ENCODE measurements at places on chromosomes 6 and 20. TPM values are rescaled to one million over a fixed set of nuclear protein-coding genes. Genes with fewer than 3 reads are reported as not detected.

Gene LY6G5B
- total RNA-seq, result 2.6 TPM

Gene EYA2
- total RNA-seq, result 1.3 TPM

Gene SLC32A1
- not detected for total RNA-seq

Gene PLEKHG1
- total RNA-seq, result 43.9 TPM

Gene ZSCAN23
- 7.3 TPM for total RNA-seq

Gene ANKRD6
- total RNA-seq, result 17.8 TPM

Gene HLA-DRB1
- 12.9 TPM for total RNA-seq

Gene BEND6
- 4.9 TPM for total RNA-seq

Gene FILIP1
- total RNA-seq, result 71.9 TPM

Gene PPP1R3G
- 4.4 TPM for total RNA-seq

Gene CCN2
- 57.3 TPM for total RNA-seq

Gene SLPI
- 181 TPM for total RNA-seq

Gene ERVFRD-1
- 0.10 TPM for total RNA-seq

Gene GNMT
- total RNA-seq, result 0.41 TPM

Gene EEF1A2
- total RNA-seq, result 858 TPM

Gene SIRPD
- total RNA-seq, result not detected

Gene KHDRBS2
- total RNA-seq, result 0.41 TPM

Gene LIME1
- 6.8 TPM for total RNA-seq

Gene CST1
- not detected for total RNA-seq

Gene CFAP206
- 2.1 TPM for total RNA-seq

Gene HDGFL1
- total RNA-seq, result not detected

Gene ARMC12
- total RNA-seq, result 0.31 TPM

Gene PROKR2
- total RNA-seq, result not detected

Gene FITM2
- 10.2 TPM for total RNA-seq

Gene ADGRF4
- total RNA-seq, result 2.6 TPM

Gene PANK2
- total RNA-seq, result 61.4 TPM
